ENCODE measurements at places on chromosomes 4 and X. TPM values are rescaled to one million over a fixed set of nuclear protein-coding genes. Genes with fewer than 3 reads are reported as not detected.

- no peak for DNase-seq
Observed at GRCh38 chr4:128358913-128359279, 71.3 kb upstream of the PGRMC2 start.

Gene RAB9B
- total RNA-seq: 2.2 TPM

DNA sequence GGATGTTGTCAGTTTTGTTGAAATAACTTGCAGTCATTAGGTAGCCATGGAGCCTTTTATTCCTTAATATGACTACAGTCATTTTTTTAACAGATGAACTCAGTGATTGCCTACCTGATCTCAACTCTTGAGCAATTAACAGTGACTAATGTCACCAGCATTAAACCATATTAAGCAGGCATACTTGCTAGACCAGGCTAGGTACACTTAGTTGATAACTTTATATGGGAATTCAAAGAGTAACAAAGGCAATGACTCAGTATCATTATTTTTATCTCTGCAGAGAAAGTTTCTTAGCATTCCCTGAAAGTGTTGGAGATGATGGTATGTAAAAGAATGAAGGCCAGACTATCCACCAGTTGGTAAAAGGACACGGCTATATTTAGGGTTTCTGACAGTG lies at the start of gene C4orf54:
TSS of gene C4orf54 (minus strand) at position 31 of the 400 bp plus-strand sequence. CDS start 3,180 bp downstream, outside the sequence.
- DNase-seq: peak; percentile 16

- DNase-seq: peak; percentile 78
Observed at GRCh38 chr4:123488916-123489315, 92.3 kb downstream of the SPRY1 start.

GRCh38 chr4:145423017-145423708 lies 58.5 kb upstream of the SMAD1 start:
- DNase-seq: no peak

Gene GPR143
- 1.8 TPM for total RNA-seq

Gene CPZ
- 6.3 TPM for total RNA-seq

- DNase-seq: peak; percentile 94
Observed at GRCh38 chr4:159071178-159071968, 31.5 kb upstream of the RAPGEF2 start.

DNA sequence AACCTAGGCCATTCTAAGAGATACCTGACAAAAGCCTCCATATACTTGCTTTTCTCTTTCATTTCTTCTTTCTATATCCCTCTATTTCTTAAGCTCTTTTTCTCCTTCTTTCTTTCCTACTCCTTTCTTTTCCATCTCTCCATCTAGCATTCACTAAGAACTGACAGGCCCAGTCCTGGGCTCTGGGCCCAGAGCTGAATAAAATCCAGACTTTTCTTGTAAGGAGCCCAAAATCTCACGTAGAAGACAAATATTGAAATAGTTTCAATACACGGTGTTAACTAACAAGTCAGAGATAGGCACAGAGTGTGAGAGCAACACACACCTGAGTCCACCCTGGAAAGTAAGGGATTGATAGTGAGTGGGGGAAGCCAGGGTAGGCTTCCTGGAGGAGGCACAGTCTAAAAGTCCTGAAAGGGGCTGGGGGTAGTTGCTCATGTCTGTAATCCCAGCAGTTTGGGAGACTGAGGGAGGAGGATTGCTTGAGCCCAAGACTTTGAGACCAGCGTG lies 73.2 kb upstream of the EFNB1 start:
- DNase-seq: no peak

GRCh38 chr4:14124816-14125215 lies 497.3 kb upstream of the BOD1L1 start:
- no peak for DNase-seq

DNA sequence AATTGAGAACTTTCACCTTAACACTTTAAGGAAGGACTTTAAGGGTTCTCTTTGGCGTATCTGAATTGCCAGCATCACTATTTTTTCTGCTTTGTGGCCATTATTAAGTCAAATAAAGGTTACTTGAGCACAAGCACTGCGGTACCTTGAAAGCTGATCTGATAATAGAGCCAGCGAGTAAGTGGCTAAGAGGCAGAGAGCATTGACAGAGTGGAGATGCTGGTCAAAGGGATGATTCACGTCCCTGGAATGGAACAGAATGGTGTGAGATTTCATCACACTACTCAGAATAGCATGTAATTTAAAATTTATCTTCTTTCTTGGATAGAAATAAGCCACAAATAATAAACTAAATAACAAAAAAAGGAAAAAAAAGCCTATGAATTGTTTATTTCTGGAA lies 57.1 kb upstream of the NPFFR2 start:
- peak; percentile 85 for DNase-seq

Gene ACE2
- not detected for total RNA-seq

DNA sequence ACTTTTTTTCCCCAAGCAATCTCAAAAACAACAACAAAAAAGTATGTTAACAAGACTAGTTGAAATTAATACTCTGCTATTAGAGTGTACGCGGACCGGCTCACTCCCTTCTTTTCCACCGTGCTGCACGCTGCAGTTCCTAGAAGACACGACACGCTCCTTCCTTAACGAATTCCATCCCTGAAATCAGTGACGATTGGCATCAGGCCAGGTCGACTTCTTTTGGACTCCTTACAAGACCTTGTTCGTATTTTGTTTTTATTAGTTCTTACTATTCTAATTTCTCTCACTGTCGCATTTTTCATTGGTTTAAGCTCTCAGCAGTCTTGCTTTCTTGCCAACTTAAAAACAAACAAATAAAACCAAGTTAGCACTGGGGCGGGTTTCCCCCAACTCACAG lies 175.8 kb upstream of the PITX2 start:
- no peak for DNase-seq

Data from astrocyte (in vitro differentiated cells and primary cell).